ENCODE measurements at places on chromosomes 5 and 9.

GRCh38 chr9:93139365-93140182 lies 5.5 kb upstream of the NINJ1 start:
- no peak for DNase-seq

DNA sequence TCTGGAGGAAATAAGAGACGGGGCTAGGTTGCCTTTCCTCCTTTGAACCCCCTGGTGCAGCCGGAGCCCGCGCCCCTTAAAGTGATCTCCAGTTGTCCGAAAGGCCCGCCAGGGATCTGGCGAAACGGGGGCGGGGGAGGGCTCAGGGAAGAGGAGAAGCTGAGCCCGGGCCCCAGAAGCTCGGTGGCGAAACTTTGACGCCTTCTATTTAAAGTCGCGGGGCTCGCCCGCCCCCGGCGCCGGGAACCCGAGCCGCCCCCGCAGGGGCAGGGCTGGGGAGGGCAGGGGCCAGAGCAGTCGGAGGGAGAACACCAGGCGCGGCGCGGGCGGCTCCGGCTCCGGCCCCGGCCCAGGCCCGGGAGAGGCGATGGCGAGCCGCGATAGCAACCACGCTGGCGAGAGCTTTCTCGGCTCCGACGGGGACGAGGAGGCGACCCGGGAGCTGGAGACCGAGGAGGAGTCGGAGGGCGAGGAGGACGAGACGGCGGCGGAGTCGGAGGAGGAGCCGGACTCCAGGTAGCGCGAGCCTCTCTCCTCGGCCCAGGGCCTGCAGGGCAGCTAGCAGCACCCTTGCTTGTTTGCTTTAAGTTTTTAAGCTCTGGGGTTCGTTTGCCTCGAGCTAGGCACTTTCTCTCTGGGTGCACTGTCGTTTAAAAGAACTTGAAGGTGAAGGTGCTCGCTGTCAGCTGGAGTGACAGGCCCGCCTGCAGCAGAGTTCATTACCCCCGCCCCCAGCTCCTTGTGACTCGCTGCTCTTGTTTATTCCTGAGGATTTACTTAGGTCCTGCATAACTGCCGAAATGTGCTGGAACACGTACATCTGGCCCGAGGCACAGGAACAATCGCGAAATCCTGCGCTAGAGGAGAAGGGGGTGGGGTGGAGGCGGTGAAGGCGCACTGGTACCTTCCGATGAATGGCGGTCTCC lies at the start of gene CMYA5:
CMYA5 (plus strand) TSS at position 296 of the 926 bp plus-strand sequence; CDS start at position 368, 72 bp downstream.
- no peak for DNase-seq

GRCh38 chr5:95102687-95103086 lies 182.2 kb downstream of the MCTP1 start:
- DNase-seq: no peak

GRCh38 chr9:4850603-4851310 lies 58.0 kb downstream of the RCL1 start:
- DNase-seq: no peak

DNA sequence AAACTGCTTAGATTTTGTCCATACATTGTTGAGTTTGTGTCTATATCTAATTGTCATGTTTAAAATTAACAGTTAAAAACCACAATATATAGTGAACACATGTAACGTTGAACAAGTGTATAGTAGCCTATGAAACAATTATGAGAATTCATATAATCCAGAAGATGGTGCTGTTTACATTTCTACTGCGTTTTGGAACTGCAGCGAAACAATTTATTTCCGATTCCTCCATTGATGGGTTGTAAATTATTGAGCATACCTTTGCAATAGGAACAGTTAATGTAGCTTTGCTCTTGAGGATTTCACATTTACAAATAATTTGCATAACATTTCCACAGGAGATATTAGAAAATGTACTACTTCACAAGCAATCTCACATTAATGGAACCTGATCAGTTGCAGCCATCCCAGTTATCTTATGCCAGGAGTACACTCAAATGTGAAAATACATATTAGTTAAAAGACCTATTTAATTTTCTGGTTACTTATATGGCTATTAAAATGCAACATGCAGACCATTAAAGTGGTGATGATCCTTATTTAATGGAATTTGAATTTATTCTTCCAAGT lies 411.8 kb downstream of the CDH10 start:
- DNase-seq: no peak

- DNase-seq: no peak
Observed at GRCh38 chr5:36602704-36603321, 3.6 kb upstream of the SLC1A3 start.

- no peak for DNase-seq
Observed at GRCh38 chr9:134029248-134030226, 4.3 kb downstream of the BRD3OS start.

DNA sequence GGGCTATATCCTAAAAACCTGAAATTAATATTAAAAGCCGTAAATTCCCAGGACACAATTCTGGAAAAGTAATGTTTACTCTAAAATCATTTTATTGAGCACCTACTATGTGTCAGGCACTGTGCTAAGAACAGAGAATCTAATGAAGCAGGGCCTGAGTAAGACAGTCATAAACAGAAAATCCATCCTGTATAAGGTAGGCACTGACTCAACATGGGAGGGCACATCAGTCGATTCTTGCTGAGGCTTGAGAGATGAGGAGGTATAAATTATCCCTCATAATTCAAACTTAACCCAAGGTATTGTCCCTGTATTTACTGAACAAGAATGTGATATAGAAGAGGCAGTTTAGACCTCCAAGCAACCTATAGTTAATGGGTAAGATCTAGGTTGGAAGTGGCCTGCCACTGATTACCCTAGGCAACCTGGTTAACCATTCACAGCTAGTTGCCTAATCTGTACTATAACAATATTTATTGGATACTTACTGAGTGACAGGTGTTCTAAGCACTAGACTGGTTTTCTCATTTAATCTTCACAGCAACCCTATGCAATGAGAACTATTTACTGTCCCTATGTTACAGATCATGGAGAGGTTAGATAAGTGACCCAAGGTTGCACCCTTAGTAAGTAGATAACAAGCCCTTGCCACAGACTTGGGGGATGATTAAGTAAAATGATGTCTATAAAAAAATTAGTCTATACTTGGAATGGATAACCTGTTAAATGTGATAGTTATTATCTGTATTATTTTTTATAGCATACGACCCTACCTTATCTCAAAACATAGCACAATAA lies 317.7 kb downstream of the PDE4D start:
- no peak for DNase-seq
